Airway epithelial cell (primary cell): ENCODE measurements at places on chromosomes 7 and 10. TPM values are rescaled to one million over a fixed set of nuclear protein-coding genes. Genes with fewer than 3 reads are reported as not detected.

GSAP gene
- 1.5 and 2.3 TPM in 2 replicates for total RNA-seq

PIK3CG gene
- total RNA-seq, result not detected in 2 replicates

NRP1 gene
- 34.3 and 37.5 TPM in 2 replicates for total RNA-seq

HMX2 gene
- not detected in 2 replicates for total RNA-seq

SPDYE6 gene
- not detected in 2 replicates for total RNA-seq

ANKRD61 gene
- not detected in 2 replicates for total RNA-seq

C10orf67 gene
- 0.28 TPM in 2 replicates for total RNA-seq

TFR2 gene
- 0.05 and 0.71 TPM in 2 replicates for total RNA-seq

LIPK gene
- total RNA-seq, result 1.4 and 1.9 TPM in 2 replicates

MKX gene
- 0.05 TPM in 1 of 2 replicates, not detected in the other for total RNA-seq

CRPPA gene
- total RNA-seq, result 0.33 and 0.85 TPM in 2 replicates

COL13A1 gene
- total RNA-seq, result 0.19 and 1.3 TPM in 2 replicates

TBXAS1 gene
- 2.3 and 3.2 TPM in 2 replicates for total RNA-seq

TLX1 gene
- total RNA-seq, result 0.65 and 2.2 TPM in 2 replicates

FAM25A gene
- total RNA-seq, result 20.3 and 29.8 TPM in 2 replicates

CFAP46 gene
- 0.79 and 1.6 TPM in 2 replicates for total RNA-seq

POLR2J gene
- total RNA-seq, result 24.7 and 40.1 TPM in 2 replicates

DAGLB gene
- 13.3 and 19.7 TPM in 2 replicates for total RNA-seq

GPR26 gene
- total RNA-seq, result not detected in 2 replicates

CDH23 gene
- under 0.01 and 0.35 TPM in 2 replicates for total RNA-seq

EPHB6 gene
- total RNA-seq, result 1.8 and 3.2 TPM in 2 replicates

FASTK gene
- 54.4 and 59.1 TPM in 2 replicates for total RNA-seq

ATOH7 gene
- not detected in 2 replicates for total RNA-seq

PSMC2 gene
- total RNA-seq, result 149 and 195 TPM in 2 replicates

INA gene
- 2.4 and 3.7 TPM in 2 replicates for total RNA-seq

WNT8B gene
- total RNA-seq, result 0.14 TPM in 1 of 2 replicates, not detected in the other

MMRN2 gene
- 4.8 and 6.8 TPM in 2 replicates for total RNA-seq

CYP2C8 gene
- total RNA-seq, result 0.14 TPM in 1 of 2 replicates, not detected in the other

MUC3A gene
- not detected in 2 replicates for total RNA-seq

NACAD gene
- total RNA-seq, result 1.8 and 2.5 TPM in 2 replicates

CCDC186 gene
- 8.1 and 14.0 TPM in 2 replicates for total RNA-seq

OPN1SW gene
- total RNA-seq, result not detected in 2 replicates

CNPY1 gene
- not detected in 2 replicates for total RNA-seq

SPDYE1 gene
- not detected in 2 replicates for total RNA-seq

CALHM3 gene
- total RNA-seq, result not detected in 2 replicates

COX19 gene
- 5.3 and 8.2 TPM in 2 replicates for total RNA-seq

HTRA1 gene
- total RNA-seq, result 78.0 and 86.7 TPM in 2 replicates

PLAC9 gene
- 0.78 TPM in 1 of 2 replicates, not detected in the other for total RNA-seq

VWA2 gene
- 2.1 and 2.8 TPM in 2 replicates for total RNA-seq

HOXA10 gene
- total RNA-seq, result not detected in 2 replicates

SVOPL gene
- total RNA-seq, result 0.14 TPM in 1 of 2 replicates, not detected in the other

ANKRD22 gene
- 11.2 and 15.9 TPM in 2 replicates for total RNA-seq

SEMA3C gene
- 107 and 149 TPM in 2 replicates for total RNA-seq

SLC26A3 gene
- total RNA-seq, result not detected in 2 replicates
